ENCODE measurements at places on chromosomes 2 and 18.

GRCh38 chr2:109275120-109276012 is 146.4 kb downstream of the SH3RF3 start:
- DNase-seq: no peak

DNA sequence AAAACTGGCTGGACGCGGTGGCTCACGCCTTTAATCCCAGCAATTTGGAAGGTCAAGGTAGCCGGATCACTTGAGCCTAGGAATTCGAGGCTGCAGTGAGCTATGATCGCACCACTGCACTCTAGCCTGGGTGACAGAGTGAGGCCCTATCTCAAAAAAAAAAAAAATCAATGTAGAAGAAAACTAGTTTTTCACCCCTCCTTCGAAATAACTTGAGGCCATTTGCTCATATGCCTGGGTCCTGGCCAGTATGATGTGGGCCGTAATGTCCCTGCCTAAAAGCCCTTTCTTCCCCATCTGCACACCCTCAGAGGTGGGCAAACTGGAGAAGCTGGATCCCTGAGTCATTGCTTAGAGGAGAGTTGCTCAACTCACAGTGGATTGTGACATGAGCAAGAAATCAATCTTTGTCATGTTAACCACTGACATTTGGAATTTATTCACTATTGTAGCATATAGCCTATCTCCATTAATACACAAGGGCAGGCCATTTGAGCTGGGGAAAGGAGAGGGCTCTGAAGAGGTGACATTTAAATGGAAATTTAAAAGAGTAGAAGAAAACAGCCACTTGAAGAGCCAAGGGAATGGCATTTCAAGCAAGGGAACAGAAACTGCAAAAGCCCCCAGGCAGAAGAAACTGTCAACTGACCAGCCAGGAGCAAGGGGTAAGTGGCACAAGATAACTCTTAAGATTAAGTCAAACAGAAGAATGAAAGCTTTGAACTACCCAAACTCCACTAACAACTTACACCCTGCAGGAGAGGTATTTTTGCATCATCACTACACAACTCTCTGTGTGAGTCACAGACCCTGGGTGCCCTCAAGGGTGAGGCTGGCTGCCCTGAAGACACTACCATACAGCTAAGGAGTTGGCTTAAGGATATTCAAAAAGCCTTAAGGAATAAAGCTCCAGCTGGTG is 7.6 kb upstream of the METTL21A start:
- DNase-seq: peak; percentile 44

GRCh38 chr18:36533446-36534153 is 236.1 kb downstream of the FHOD3 start:
- no peak for DNase-seq

DNA sequence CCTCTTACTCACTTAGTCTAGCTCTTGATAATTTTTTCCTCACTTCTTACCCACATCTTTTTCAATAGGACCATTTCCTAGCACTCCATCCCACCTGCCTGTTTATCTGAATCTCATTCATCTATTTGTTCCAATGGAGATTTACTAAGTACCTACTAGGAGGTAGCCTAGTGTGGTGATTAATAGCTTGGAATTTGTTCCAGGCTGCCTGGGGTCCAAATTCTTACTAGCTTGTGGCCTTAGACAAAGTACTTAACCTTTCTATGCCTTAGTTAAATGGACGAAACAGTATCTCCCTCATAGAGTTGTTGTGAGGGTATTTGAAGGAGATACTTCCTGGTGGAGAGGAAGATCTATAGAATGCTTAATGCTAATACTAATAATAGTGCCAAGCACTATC is 42.9 kb upstream of the SERTAD2 start:
- DNase-seq: no peak

- DNase-seq: peak; percentile 80
These were observed 36.6 kb downstream of the COPS8 start for GRCh38 chr2:237122214-237122666.

- DNase-seq: no peak
These were observed 20.7 kb upstream of the ALLC start for GRCh38 chr2:3637311-3637675.

GRCh38 chr2:197209246-197209645 is 101.3 kb downstream of the ANKRD44 start:
- DNase-seq: no peak

- DNase-seq: no peak
These were observed 219.8 kb downstream of the GLI2 start for GRCh38 chr2:120955427-120955826.

DNA sequence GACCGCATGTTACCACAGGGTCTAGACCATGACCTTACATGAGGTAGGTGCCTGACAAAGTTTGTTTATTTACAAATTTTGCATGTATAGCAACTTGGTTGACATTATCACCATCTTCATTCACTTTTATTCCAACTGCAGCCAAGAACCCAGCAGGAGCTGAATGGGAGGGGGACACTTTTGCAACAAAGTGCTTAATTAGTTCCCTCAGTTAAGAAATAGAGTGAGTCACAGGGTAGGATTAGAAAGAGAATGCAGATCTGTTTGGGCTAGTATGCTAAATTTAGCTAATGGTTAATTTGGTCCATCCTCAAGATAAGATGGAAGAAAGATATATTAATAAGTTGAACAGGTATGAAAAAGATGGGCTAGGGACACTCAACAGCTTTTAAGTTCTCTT is 678.9 kb downstream of the ARHGAP15 start:
- DNase-seq: no peak

- no peak for DNase-seq
These were observed 123.1 kb upstream of the NDUFV2 start for GRCh38 chr18:8979258-8979988.

DNA sequence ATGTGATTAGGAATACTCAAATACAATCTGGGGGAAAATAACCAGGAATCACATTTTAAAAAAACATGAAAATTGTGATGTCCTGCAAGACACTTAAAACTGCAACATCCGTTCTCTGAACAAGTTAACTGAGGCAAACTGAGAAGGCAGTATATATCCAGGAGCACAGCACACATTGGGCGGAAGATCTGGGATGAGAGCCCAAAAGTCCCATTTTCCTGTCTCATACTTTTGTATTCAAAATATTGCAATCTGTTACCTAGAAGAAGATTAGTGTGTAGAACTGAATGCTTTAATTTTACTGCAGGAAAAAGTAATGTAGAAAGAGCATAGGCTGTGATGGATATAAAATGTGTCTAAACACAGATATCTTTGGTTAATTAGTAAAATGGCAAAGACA is 276.8 kb upstream of the FANCL start:
- no peak for DNase-seq

DNA sequence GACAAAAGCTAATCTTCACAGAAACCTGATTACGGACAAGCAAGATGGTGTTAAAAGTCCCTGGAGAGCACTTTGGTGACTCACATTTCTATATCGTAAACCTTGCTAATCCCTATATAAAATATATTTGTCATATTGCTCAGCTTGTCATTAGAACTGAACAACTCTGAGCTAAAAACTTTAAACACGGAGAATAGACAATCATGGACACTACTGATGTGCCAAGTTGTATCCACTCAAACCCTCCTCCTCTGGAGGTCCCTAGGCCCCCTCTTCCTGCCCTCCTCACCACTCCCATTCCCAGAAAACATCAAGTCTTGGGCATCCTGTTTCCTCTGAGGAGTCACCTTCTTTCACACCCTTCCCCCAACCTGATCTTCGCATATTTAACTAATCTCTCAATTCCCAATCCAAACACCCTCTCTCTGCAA is 138.7 kb upstream of the PID1 start:
- peak; percentile 20 for DNase-seq

GRCh38 chr2:30820381-30821055 is 13.3 kb upstream of the CAPN13 start:
- no peak for DNase-seq

DNA sequence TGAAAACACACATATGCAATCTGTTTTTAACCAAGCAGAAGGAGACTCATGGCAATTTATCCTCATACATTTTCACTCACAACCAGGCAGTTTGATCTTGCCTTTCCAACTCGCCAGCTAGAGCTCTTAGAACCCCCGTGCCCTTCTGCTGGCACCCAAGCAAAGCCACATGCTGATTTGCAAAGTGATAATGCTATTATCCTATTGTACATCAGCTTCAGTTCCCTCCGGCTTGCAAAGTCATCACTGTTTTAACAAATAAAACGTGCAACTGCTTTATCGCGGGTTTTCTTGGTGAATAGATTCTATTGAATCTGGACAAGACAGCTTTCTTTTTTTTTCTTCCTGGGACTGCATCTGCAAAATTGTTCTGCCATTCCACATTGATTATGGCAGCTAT is 314.6 kb downstream of the LNPK start:
- DNase-seq: no peak

DNA sequence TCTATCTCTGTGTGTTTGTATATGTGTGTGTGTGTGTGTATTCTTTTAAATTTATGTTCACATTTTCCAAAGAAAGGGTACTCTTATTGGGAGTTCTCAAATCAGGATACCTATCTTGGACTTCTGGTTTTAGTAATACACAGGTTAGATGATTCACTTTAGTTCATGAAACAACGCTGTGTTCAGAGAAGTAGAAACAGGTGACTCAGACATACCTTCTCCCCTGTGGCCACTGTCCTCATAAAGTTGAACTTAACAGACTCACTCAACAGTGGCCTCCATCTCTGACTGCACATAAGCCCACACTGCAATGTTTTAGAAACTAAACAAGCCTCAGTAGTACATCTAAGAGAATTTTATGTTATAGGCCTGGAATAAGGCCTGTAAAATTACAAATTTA is 566.6 kb upstream of the VRK2 start:
- DNase-seq: no peak

DNA sequence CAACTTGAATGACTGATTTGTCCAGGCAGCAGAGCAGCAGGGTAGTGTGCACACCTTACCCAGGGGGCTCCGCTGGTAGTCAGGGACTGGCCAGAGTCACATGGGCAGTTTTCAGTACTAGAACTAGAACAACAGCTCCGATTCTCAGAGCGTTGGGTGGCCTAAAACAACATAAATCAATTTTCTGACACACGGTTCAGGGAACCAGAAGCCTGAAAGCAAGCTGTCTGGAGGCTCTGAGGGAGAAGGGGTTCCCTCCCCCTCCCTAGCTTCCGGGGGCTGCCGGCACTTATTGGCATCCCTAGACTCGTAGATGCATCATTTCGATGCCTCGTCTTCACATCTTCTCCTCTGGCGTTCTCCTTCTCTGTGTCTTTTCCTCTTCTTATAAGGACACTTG is 13.4 kb upstream of the ITGB6 start:
- DNase-seq: no peak

GRCh38 chr2:121085801-121086200 is 199.2 kb downstream of the TFCP2L1 start:
- no peak for DNase-seq

DNA sequence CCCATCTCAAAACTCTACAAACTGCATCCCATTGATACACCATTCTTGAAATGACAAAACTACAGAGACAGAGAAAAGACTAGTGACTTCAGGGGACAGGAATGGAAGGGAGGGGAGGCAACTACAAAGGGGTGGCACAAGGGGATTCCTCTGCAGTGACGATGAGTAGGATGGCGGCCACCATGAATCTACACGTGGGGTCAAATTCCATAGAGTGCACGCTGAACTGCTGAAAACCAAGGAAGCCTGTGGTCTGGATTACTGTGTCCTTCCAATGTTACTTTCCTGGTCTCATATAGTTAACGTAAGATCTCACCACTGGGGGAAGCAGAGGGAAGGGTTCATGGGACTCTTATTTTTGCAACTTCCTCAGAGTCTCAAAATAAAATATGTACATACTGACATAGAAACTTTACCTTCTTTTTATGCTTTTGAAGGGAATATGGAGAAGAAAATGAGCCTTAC is 23.6 kb downstream of the COX7A2L start:
- no peak for DNase-seq

GRCh38 chr2:51013079-51013932 is 18.6 kb downstream of the NRXN1 start:
- no peak for DNase-seq

DNA sequence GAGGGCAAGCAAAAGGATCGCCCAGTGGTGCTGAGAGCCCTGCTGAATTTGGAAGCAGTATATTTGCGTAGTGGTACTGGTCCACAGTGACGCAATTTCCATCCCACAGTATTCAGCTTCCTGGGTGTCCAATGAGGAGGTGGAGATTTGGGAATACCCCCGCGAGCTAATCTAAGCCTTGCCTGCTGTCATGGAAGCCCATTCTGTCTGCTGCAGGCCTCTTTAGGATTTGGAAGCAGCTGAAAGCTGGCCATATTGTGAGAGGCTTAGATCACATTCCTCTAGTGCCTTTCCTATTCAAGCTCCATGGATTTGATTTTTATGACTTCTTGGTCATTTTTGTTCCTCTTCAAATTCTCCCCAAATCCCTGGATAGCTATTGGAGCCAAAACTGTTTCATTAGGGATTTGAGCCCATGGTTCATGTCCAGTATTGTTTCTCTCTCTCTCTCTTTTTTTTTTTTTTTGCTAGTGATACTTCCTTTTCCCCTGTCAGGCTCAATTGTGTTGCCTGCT is 22.3 kb upstream of the DYNC2LI1 start:
- no peak for DNase-seq

- peak; percentile 62 for DNase-seq
These were observed 64.0 kb upstream of the MAPRE2 start for GRCh38 chr18:34976899-34977837.

DNA sequence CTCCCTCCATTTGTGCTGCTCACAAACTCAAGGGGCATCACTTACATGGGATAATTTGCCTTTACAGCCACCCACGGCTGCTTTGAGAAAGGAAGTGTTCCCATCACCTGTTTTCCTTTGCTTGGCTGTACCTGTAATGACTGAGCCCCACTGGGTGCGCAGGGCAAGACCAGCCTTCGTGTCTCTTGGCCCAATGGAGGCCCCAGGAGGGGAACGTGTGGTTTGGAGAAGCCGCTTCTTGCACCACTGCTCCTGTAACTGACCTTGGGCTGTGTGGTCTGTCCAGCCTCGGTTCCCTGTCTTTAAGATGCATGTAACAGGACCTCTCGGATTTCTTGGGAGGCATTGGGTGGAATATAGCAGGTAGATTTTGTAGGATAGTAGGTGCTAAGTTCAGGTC is 41.1 kb downstream of the LDLRAD4 start:
- no peak for DNase-seq

GRCh38 chr2:55934337-55934736 is 10.8 kb upstream of the EFEMP1 start:
- no peak for DNase-seq

DNA sequence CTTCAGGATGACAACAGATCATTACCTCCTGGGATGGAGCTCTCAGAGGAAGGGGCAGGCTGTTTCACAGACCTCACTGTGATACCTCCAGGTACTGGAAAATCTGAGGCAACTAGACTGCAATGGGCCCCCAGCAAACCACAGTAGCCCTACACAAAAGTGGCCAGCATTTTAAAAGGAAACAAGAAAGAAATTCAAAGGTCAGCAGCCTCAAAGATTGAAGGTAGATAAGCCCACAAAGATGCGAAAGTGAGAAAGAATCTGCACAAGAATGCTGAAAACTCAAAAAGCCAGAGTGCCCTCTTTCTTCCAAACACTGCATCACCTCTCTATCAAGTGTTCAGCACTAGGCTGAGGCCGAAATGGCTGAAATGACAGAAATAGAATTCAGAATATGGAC is 499.5 kb upstream of the CHAC2 start:
- DNase-seq: no peak

GRCh38 chr2:236545248-236545658 is 24.4 kb upstream of the ACKR3 start:
- DNase-seq: no peak

GRCh38 chr2:58925676-58926081 is 684.6 kb upstream of the FANCL start:
- no peak for DNase-seq
